HCT116 (cell line): ENCODE measurements at places on chromosomes 3 and 15. TPM values are rescaled to one million over a fixed set of nuclear protein-coding genes. Genes with fewer than 3 reads are reported as not detected.

Gene CHRNA3
- total RNA-seq = not detected

Gene LEKR1
- total RNA-seq = 2.1 TPM

Gene SLC9C1
- total RNA-seq = 0.79 TPM

GRCh38 chr15:96410175-96411055, 79.9 kb downstream of the NR2F2 start:
- H3K27ac ChIP-seq = no peak overlapping the region
- H3K4me3 ChIP-seq = no peak overlapping the region
- no peak for DNase-seq
- H3K27me3 ChIP-seq = peaks cover 38% of the 10 kb centered on the region

Gene CAMKV
- 0.10 TPM for total RNA-seq

DNA sequence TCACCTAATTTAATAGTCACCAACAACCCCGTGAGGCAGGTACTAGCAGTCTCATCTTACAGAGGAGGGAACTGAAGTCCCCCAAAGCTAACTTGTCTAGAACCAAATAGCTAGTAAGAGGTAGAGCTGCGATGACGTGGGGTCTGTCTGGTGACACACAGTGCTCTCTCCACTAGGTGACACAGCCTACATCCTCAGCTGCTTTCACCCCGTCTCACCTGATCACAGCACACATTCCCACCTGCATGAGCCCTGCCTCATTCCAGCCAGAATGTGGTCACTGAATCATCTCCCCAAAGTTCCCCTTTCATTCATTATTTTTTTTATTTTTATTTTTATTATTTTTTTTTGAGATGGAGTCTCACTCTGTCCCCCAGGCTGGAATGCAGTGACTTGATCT, 21.3 kb upstream of the MAGEF1 start:
- no peak for DNase-seq
- H3K36me3 ChIP-seq = no peaks in the 10 kb centered on the region
- H3K4me1 ChIP-seq = peaks cover 6% of the 10 kb centered on the region; the same call in 1 of the 2 replicates
- no peak overlapping the region for H3K27ac ChIP-seq
